ENCODE measurements at places on chromosomes 3 and 15.
A peak's percentile ranks its signal among the peaks of the same experiment; 100 is the strongest.

DNA sequence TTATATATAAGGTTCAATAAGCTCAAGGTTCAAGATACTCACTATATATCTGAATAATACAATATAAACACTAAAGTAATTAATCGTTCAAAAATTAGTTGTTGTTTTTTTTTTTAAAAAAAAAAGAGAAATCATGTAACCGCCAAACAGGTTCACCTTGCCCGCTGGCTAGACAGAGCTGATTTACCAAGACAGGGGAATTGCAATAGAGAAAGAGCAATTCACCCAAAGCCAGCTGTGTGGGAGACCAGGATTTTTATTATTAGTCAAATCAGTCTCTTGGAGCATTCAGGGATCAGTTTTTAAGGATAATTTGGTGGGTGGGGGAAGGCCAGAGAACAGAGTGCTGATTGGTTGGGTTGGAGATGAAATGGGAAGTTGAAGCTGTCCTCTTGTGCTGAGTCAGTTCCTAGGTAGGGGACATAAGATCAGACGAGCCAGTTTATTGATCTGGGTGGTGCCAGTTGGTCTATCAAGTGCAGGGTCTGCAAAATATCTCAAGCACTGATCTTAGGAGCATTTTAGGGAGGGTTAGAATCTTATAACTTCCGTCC, 7.9 kb downstream of the HIGD1A start:
- DNase-seq, result no peak

DNA sequence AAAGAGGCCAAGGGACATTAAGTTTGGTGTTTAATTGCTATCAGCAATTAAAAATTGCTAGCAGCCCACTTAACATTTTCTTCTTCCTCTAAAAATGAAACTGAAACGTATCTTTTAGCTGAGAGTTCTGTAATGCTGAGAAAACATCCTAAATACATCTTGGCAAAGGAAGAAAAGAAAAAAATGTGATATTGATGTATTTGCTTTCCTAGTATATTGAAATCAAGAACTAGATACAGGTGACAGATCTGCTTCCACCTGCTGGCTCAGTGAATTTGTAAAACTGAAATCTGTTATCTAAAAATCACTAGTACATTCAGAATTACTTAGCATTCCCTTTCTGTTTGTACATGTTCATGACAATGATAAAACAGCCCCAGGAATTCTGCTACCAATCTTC, 283.2 kb downstream of the ZBTB20 start:
- DNase-seq, result no peak

DNA sequence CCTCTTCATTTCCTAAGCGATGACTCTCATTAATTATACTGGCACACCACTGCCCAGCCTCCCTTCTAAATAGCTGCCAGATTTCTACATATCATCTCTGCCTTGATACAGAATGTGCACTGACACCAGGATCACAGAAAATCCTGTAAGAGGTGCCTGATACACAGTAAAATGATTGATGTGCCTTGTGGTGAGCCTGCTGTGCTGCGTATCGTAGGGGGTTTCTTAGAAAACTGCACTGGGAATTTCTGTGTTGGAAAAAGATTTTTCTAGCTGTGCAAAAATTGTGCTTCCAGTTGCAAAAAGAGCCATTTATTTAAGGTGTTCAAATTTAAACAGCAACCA, 3.0 kb upstream of the PLCH1 start:
- no peak for DNase-seq

GRCh38 chr15:92617549-92618520, 37.7 kb downstream of the FAM174B start:
- DNase-seq, result peak; percentile 82

DNA sequence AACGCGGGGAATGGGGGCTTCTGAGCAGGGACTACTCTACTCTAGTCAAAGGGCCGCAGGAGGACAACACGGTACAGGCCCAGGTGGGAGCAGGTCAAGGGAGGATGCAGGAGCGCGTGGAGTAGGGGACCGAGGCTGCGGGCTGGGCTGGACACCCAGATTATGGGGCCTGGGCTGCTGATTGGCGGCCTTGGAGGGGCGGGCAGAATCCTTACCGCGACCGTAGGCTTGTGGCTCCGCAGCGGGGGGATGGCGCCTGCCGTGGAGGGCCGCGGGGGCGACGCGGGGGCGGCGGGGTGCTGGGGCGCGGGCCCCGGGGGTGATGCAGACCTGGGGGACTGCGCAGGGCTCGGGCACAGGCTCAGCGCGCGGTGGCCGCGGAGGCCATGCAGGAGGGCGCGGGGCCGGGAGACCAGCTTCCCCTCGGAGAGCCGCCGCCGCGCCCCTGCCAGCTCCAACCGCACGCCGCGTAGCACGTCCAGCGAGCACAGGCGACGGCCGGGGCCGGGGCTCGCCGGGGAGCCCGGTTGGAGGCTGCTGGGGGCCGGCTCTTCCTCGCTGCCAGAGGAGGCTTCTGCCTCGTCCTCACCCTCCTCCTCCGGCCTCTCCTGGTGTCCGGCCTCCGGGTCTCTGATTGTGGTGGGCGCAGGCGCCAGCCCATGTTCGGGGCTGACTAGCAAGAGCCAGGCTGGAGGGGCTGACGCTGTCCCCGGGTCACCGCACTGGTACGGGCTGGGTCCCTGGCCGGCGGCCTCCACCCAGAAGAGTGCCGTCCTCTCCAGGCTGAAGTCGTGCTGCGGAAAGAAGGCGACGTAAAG, 12.9 kb downstream of the UBAP1L start:
- DNase-seq, result no peak
